ENCODE measurements at places on chromosomes 7 and 10. TPM values are rescaled to one million over a fixed set of nuclear protein-coding genes. Genes with fewer than 3 reads are reported as not detected.

GRCh38 chr10:91679296-91679695 lies 46.4 kb upstream of the PPP1R3C start:
- DNase-seq: no peak

- no peak for DNase-seq
These were observed 129.8 kb upstream of the TMEM229A start for GRCh38 chr7:124162667-124163066.

DNA sequence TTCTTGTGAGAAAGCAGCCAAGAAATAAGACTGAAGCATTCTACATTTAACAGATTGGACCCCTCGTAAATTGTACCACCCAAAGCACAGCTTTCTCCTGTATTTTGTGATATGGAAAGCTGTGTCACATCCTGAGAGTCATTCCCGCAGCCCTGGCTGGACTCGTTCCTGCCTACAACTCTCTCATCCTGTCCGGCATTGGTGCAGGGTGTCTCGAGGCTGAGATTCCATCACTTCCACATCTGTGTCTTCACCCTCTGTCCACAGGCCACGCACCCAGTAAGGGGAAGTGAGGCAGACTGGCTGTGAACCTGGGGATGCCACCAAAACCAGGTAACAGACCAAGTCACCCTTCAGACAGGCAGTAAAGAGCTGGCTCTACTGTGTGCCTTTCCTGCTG lies 146.2 kb upstream of the KLF6 start:
- DNase-seq: no peak

- DNase-seq: peak; percentile 60
These were observed 55.2 kb downstream of the EGFR start for GRCh38 chr7:55073976-55074528.

DNA sequence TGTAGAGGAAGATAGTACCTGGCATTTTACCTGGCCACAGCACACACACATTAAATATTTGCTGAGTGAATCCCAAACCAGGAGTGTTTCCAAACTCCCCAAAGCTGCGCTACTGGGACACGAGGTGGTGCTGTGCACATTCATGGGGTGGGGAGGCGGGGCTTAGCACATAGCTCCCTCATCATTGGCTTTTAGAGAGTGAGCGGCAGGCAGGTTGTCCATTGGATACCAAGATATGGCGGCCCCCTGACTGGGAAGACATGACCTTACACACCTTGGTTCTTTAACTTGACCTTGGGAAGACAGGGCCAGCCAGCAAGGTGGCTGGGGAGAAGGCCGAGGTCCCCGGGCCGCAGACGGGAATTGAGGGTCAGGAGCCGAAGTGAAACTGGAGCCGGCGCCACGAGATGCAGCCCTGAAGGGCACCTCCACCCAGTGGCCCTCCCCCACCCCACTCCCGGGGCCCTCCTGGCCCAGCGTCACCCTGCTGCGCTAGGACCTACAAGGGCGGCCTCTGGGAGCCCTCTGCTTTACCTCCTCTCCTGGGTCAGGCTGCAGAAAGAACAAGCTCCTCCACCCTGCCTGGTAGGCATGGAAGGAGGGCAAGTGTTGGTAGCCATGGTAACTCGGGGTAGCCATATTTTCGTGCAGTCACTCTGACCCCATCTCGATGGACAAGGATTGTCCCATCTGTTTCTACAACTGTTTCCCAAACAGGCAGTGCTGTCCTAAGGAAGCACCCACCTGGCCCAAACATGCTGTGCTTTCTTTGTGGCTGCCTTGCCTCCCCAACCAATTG lies 24.0 kb downstream of the TMEM176A start:
- DNase-seq: no peak

DNA sequence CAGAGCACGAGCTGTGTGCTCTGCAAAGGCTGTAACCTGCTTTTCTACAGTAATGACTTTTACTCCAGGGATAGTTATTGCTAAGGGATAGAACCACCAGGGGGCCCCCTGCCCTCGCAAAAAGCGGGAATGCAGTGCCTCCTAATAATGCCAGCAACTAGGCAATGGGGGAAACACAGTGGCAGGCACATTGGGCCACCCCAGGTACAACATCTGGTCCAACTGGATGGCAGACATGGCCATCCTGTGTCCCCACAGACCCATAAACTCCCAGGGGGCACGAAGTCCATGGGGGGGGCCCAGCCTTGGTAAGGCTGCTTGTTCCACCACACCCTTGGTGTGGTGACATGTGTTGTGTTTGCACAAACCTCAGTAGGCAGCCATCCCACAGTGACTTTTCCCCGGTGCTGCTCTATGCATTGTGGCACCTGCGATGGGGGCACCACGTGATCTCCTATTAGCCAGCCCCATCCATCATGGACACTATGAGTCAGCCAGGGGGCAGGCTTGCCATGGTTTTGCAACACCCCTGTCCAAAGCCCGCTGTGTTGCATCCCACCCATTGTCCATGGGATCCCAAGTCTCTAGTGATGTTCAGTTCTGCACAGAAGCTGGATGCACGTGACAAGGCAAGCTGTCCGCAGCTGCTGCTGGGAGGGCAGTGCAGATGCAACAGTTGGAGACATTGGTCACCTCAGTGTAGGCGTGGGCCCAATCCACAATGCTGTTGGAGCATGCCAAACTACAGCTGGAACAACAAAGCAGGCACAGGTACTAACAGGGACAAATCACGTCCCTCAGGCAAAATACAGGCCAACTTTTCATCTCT lies 84.0 kb downstream of the ANLN start:
- DNase-seq: no peak

- DNase-seq: no peak
These were observed 40.5 kb upstream of the HSPB1 start for GRCh38 chr7:76261931-76262330.

DNA sequence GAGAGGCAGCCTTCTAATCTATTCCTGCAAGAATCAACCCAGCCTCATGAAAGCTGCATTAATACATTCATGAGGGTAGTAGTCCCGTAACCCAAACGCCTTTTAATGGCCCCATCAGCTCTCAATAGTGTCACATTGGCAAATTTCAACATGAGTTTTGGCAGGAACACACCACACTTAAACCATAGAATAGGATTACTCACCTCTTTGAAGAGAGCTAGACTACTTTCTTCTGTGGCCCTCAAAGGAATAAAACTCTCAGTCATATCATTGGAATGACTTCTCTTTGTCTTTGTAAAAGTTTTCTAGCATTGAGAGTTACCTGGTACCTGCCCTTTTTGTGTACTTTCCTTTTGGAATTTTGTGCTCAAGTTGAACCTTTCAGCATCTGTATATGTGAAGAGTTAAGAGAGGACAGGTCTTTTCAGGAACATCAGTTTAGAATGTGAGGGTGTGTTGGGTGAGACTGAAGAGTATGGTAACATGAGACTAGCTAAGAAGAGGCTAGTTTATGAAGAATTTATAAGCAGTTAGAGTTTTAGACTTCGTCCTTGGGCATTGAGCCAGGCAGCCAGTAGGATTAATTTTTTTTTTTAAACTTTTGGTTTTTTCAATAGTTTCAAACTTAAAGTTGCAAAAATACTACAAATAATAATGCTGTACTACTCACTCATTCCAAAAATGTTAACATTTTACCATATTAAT lies 92.6 kb downstream of the MLLT10 start:
- DNase-seq: no peak

DNA sequence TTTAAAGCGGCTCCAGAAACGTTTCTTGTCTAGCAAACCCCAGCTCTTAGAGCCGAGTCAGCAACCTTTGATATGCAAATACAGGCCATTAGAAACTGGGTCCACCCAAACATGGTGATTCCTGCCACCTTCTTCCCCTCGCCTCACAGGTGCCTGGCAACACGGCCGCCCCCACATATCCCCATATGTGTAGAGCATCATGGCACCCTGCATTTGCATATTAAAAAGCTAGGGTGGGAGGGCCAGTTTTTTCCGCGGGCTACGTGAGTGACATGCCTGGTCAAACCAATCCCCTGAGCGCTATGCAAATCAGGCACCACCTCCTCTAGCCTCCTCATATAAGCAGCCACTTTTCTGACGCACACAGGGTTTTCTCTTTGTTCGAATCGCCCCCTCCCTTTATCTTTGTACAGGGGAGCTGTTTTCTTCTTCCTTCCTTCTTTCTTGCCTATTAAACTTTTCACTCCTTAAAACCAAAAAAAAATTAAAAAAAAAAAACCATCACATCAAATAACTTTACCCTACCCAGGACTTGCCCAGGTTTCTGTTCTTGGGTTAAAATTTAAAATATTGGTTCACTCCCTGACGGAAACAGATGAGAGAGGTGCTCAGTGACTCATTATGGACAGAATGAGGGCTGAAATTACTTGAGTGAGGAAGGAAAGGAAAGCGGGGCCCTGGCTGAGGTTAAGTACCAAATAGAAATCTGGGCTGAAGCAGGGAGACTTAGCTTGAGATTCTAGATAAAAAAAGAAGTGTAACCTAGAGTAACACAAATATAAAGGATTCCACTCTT lies 59.8 kb downstream of the COA1 start:
- no peak for DNase-seq

DNA sequence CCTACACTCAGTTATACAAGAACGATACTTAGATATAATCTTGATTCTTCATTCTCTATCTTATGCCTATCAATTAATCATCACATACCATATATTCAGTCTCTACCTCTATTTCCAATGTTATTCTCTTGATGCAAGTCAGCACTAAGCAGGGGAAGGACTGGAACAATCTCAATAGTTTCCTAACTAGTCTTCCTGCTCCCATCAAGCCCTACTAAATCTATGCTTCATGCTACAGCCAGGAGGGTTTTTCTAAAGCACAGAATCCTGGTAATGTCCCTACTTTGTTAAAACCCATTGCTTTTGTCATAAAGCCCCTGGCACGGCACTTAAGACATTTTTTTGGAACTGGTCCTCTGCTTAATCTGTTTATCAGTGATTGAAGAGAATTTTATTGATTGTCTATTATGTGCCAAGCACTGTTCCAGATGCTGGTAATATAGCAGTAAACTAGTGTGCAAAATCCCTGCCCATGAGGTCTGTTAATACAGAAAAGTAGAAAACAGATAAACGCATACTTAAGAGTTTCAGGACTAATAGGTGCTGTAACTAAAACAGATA lies 323.3 kb upstream of the LRRN3 start:
- DNase-seq: no peak

GRCh38 chr7:98933321-98933720 lies 55.0 kb downstream of the TRRAP start:
- DNase-seq: no peak

GRCh38 chr10:128043259-128044045 lies 82.8 kb downstream of the MKI67 start:
- no peak for DNase-seq

DNA sequence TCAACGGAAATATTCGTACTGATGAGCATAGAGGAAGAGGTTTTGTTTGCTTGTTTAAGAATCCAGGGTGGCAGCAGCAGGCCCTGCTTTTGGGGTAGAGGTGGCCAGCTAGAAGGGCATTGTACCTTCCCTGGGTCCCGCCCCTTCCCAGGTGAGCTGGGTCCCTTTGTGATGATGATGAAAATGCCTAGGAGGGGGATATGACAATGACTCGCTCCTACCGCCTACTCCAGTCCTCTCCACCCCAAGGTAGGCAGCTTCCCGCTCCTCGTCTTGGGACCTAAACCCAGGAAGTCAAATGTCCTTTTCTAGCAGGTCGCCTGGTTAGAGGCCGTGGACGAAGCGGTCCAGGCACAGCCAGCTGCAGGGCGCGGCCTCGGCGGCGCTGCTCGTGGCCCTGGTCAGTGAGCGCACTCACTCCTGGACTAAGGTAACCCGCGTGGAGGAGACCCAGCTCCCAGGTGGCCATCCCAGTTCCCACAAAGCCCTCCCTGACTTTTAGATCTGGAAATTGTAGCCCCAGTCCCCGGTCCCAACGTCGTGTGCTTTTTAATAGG lies 141.4 kb downstream of the LSMEM1 start:
- no peak for DNase-seq

DNA sequence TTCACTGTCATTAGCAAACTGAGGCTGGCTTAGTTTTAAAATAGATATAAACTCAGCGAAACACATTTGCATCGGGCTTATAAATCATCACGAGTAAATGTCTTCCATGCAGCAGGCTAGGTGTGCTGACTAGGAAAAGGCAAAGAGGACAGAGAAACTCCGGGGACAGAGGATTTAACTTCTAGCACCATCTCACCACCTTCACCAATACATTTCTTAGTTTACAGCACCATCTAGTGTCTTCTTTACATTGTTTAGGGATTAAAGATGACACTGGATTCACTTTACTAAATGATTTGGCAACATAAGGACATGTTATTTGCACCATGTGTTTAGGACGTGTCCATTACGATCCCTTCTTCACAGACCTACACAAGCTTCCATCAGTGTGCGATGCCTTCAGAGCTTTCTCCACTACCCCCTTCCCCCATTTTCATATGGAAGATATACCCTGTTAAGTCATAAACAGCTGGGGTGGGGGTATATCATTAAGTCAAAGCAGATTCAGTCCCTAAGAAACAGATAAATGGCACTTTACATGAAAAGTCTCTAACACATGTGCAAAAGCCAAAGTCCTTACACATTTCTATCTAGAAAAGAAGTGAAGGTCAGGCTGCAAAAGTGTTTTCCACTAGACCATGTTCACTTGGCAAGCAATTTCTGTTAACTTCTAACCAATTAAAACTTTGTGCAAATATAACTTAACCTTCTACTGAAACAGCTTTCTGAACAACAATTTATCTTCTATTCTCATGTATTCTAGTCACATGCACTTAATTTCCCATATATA lies 103.3 kb downstream of the GRB10 start:
- DNase-seq: no peak

GRCh38 chr10:10482613-10483012 lies 535.1 kb upstream of the CELF2 start:
- no peak for DNase-seq

- DNase-seq: no peak
These were observed 7.3 kb upstream of the OR2A2 start for GRCh38 chr7:144102041-144102440.

DNA sequence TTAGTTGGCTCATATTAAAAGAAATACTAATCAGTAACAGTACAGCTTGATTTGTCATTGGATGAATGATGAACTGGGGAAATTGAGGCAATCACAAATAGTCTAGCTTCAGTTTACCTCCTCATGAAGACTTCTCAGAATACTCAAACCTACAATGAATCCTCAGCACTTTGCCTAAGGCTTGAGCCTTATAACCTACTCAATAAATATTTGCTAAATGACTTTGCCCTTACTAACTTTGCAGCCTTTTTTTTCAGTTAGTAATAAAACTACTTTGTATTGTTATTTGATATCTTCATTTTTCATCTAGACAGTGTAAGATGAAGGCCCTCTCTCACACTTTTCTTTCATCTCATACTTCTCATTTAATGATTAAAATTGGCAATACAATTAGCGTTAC lies 1162.5 kb upstream of the C7orf33 start:
- DNase-seq: no peak

POLL gene
- 13.6 TPM for total RNA-seq

RALA gene
- 20.2 TPM for total RNA-seq

KCND2 gene
- total RNA-seq: 0.17 TPM

FAM241B gene
- 0.34 TPM for total RNA-seq

LAMB1 gene
- total RNA-seq: 46.3 TPM

LEP gene
- total RNA-seq: 0.54 TPM
